ENCODE measurements at places on chromosomes 3 and 15.

GRCh38 chr3:43522727-43523362 lies 99.0 kb downstream of the ANO10 start:
- no peak for DNase-seq

- DNase-seq = no peak
Measured at GRCh38 chr3:184553385-184553784, 8.2 kb upstream of the EPHB3 start.

GRCh38 chr3:31505371-31506048 lies 27.2 kb upstream of the STT3B start:
- DNase-seq = no peak

DNA sequence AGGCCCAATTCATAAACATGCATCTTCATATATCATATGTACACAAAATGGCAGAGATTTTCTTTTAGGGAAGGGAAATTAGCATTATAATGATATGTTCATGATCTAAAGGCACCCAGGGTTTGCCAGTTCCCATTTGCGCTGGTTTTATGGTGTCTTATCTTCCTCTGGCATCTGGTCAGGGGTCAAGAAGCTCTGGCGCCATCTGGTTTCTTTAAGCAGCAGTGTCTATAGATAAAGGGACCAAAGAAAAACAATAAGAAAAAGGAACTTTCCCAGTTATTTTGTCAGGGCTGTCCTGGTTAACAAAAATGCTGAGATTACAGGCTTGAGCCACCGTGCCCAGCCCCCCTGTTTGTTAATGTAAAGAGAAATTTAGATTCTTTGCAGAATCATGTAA lies 3.3 kb upstream of the DCP1A start:
- no peak for DNase-seq

DNA sequence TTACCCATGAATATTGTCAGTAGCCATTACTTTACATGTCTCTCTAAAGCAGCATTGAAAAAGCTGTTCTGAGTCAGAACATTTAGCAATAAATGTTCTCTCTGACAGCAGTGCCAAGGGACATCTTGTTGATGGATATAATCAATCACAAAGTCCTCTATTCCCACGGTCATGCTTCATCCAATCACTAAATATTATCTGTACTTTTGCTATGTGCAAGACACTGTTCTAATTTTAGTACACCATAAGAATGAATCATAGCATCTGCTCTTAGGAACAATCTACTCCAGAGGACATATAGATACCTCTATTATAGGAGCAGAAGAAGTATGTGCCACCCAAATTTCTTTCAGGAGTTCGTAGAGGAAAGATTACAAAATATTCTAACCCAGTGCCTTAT lies 142.5 kb upstream of the MBNL1 start:
- no peak for DNase-seq

DNA sequence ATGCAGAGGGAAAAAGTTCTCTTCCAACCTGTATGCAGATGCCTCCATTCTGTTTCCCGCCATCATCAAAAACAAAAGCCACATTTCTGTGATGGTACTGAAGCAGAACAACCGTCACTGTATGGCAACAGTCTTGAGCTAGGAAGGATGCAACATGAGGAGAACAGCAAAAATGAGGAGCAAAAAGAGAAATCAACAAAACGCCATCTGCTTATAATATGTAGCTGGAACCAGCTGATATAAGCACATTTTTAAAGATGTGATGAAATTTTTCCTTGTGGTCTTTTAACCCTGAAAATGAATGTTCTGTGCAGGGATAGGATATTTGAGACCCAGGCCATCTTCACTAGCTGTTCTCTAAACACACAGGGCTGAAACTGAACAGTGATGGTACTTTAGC lies 287.0 kb downstream of the ZIC4 start:
- DNase-seq = no peak

DNA sequence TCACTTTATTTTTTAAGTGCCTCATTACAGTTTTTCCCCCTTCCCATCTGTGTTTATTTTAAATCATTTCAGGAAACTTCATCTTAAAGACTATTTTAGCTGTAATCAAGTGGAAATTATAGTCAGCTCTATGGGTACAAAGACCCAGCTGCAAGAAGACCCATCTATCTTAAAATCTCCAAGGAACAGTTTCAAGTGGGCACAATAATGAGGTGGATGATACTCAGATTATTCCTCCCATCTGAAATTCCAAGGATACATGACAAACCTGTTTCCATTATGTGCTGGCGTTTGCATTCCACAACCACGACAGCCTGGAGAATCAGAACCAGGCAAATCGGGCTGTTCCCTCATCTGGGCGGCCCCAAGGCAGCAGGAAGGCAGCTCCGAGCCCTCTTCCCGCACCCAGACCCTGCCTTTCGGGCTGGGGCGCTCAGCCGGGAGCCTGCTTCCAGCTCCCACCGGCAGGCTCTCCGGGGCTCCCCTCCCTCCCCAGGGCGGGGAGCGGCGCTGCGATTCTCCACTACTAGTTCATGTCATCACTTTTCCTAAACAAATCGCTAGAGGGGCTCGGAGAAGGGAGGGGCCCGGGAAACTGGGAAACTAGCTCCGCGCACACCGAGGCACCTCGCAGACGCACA lies at the start of gene MGLL:
MGLL (minus strand) TSS at position 475 of the 641 bp plus-strand sequence; CDS start at position 278, 197 bp downstream.
- DNase-seq = no peak

DNA sequence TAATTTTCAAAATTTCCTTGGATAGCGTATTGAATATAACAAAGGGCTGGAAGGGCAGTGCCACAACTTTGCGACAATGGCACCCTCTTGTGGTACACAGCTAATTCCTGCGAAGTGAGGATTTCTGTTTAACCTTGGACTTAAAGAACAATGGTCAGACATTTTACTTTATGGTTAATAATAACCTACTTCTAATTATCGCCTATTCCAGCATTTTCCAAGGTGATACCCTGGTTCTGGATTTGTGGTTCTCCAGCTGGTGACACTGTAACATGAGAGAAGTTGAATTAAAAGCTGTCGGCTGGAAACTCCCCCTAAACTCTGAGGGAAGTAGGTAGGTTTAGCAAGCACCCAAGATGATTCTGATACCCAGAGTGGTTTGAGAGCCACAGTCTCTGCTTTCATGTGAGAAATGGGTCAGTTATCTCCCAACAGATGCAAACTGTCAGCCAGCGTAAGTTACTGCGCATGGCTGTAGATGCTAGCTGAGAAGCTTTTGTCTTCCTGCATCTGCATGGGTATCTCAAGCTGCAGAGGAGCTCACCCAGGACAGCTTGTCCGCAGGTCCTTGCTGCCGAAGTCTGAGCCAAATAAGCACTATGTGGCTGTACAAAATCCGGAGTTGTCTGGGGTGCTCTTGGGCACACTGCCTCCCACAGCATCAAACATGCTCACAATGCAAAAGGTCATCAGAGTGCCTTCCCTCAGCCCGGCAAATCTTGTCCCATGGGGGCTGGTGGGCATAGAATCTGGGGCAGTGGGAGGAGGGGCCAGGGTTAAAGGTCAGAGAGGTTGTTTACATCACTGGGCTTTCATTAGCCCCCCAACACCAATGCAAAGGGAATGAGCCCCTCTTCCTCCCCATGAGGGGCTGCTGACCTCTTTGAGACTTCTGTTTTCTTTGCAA lies 6.6 kb upstream of the CHSY1 start:
- no peak for DNase-seq

- no peak for DNase-seq
Measured at GRCh38 chr3:5005367-5005766, 26.1 kb downstream of the BHLHE40 start.

DNA sequence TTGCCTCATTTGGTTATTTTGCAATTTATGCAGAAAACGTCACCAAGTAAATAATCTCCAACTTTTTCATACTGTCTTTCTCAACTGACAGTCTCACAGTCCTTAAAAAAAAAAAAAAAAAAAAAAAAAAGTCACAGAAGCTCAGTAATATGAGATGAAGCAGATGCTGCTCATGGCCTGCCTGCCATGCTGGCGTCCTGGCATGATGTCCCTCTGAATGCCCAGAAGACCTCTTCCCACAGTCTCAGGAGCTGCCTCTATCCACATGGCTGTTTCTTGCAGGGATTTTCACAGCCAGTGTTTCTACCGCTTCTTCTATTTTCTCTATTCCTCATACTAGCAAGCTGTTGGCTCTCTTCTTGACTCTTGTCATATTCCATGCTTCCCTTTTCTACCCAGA lies 87.7 kb downstream of the TGFBR2 start:
- DNase-seq = no peak

DNA sequence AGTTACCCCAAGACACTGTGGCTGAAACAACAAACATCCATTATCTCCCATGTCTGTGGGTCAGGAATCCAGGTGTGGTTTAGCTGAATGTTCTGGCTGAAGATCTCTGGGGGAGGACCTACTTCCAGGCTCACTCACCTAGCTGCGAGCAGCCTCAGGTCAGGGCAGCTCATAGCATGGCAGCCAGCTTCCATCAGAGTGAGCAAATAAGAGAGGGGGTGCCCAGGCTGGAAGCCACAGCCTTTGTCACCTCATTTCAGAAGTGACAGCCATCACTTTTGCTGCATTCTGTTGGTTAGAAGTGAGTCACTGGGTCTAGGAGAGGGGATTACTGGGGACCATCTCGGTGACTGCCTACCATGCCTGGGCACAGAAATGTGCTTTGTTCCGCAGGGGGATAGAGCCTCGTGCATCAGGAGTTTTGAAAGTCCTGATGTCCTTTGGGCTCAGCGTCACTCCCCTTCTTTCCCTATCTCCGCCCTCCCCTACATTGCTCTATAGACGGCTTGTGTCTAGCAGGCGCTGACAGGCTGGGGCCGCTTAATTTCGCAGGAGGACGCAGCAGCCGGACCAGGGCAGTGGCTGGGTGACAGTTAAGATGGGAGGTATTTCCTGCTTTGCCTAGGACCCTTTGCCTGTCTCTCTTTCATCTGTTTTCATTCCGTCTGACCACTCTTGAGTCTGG lies 25.4 kb downstream of the TGM4 start:
- no peak for DNase-seq

GRCh38 chr3:150723946-150724345 lies 20.2 kb upstream of the ERICH6 start:
- DNase-seq = no peak

DNA sequence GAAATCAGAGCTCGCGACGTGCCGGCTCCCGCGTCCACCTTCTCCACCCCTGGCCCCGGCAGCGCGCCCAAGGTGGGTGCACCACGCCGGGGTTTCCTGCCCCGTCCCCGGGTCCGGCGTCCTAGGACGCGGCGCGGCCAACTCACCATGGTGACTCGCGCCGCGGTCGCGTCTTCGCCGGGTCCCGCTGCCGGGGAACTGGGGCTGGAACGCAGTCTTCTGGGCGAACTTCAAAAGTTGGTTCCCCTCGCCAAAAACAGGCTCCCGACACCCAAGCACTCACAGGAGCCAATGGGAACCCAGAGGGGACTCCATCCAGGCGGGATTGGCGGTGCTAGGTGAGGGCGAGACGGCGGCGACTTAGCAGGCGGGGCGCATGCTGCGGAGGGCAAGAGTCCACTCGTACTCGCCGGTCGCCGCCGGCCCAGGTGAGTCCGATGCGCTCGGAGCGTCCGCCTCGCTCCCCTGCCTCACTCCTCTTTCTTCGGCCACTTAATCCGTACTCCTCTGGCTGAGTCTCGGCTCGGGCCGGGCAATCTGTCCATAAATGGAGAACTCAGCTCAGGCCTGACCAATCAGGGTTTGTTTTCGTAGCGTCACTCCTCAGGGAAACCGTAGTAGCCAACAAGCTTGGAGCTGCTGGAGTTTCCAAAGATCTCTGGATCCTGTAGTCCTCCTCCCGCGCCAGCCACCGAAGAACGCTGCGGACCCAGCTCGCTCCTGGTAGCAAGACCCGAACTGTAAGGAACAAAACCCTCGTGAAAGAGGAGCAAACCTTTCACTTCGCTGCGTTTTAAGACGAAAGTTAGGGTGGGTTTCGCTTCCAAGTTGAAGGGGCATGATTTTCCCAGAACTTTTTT lies at the start of gene MYO1E:
MYO1E (minus strand) TSS at position 520 of the 860 bp plus-strand sequence; CDS start at position 149, 371 bp downstream.
- DNase-seq = peak; percentile 94

DNA sequence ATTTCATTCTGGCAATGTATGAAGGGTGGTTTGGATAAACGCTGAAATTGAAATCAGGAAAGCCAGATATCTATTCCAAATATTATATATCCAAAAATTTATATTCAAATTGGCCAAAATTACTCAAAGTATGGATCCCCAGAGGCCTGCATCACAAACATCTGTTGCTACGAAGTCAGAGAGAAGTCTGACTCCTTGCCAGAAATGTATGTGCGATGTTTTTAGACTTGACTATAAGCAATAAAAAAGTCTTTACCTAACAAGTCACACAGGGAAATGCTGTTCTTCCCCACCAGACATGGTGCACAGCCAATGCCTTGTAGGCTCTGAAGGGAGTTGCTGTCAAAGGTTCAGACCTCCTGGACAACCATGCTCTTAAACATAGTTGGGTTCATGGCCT lies 533.1 kb downstream of the OTOL1 start:
- DNase-seq = no peak

DNA sequence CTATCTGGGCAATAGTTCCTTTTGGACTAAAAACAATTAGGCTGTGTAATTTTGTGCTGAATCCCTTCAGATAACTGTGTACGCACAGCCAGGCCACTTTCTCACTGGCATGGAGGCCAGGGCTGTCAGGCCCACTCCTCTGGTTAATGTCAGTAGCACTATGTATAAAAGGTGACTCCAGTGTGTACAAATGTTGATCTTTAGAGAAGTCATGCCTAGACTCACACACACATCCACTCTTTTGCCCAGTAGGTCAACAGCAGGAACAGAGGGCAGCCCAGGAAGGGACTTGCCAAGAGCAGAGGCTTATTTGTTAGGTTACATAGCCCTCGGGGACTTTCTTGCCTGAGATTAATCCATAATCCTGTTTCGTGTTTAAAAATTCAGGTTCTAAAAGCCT lies 416.6 kb upstream of the WNT5A start:
- DNase-seq = no peak

DNA sequence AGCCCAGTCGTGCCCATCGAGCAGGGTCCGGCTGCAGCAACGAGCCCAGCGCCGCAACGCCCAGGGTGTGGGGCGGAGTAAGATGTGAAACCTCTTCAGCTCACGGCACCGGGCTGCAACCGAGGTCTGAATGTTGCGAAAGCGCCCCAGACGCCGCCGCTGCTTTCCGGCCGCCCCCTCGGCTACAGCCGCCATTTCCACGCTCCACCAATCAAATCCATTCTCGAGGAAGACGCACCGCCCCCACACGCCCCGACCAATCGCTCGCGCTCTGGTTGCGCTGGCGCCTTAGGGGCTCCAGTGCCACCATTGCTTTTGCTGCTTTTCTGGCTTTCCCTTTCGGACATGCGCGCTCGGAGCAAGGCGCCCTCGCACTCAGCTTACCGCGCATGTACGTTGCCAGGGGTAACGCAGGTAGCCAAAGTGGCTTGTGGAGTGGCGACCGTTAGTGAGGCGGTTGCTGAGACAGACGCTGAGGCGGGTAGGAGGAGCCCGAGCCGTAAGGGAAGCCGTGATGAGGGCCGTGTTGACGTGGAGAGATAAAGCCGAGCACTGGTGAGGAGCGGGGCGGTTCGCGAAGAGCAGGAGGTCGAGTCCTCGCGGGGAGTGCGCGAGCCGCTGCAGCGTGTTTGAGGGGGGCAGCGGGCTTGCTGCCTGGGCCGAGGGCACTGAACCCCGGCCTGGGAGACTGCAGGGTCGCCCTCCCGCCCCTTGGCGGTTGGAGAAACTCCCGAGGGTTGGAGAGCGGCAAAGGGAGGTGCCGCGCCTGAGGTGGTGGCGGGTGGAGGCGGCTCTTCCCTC lies at the start of the genes IFT122 and MBD4:
IFT122 (plus strand) TSS at position 408 of the 801 bp plus-strand sequence; CDS start at position 515, 107 bp downstream.
MBD4 (minus strand) TSS at position 132 of the 801 bp plus-strand sequence; CDS start at position 17, 115 bp downstream.
- peak; percentile 85 for DNase-seq

Data from D721Med (cell line).